ENCODE measurements at places on chromosomes 3 and 15.

DNA sequence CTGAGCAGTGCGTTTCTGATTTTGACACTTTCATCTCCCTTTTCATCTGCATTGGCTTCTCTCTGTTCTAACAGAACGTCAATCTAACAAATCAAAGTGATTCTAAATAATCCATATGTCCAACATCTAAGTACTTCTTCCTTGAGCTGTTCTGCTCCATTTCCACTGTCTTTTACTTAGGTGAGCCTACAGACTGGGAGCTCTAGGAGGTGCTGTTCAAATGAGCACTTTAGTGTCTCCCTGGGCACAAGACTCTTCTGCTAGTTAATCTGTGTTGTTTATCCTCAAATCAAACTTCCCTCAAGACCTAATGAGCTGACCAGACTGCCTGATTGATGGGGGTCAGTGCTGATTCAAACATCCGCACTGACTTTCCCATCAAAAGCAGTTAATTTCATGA is 408.1 kb downstream of the WDR72 start:
- DNase-seq: no peak

GRCh38 chr3:192943393-192943792 is 25.7 kb upstream of the MB21D2 start:
- no peak for DNase-seq

GRCh38 chr3:170564664-170565063 is 21.2 kb downstream of the SLC7A14 start:
- no peak for DNase-seq

- DNase-seq: no peak
These were observed 28.6 kb upstream of the SPATA12 start for GRCh38 chr3:57031631-57032541.

DNA sequence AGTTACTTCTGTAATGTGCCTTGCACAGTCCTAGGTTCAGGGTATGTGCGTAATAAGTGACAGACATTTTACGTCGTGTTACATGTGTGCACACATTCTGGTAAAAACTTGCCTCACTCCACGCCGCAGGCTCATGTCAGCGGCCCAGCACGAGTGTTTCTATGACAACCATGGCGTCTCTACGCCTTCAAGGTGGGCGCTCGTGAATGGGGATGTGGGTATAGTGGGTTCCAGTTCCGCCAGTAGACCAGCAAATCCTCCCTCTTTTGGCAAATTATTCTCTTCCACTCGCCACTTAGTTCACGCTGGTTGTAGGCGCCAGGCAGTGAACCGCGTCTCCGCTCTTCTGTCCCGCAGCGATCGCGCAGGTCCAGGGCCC is 40.3 kb downstream of the CHST14 start:
- no peak for DNase-seq

GRCh38 chr15:32840507-32841245 is 122.9 kb downstream of the GREM1 start:
- no peak for DNase-seq

- no peak for DNase-seq
These were observed 33.2 kb downstream of the SCG5 start for GRCh38 chr15:32674681-32675080.

Measured in D341Med (cell line).